ENCODE measurements at places on chromosomes 6 and 20.

- DNase-seq = no peak
Measured at GRCh38 chr6:136541395-136541794, 8.8 kb downstream of the MAP7 start.

DNA sequence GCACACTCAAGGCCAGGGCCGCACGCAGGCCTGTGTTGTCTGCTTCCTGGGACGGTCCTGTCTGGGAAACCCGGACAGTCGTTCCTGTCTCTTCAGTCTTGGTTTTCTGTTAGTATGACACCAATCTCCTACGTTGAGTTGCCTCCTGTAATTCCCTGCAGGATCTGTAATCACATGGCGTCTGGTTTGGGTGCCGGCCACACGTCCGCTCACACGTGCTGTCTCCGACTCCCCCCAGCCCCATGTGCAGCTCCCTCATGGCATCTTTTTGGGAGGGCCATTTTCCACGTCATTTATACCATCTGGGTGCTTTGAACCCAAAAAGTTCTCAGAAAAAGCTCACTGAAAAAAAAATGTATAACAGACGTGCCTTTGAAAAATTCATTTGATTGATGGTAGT lies 23.2 kb downstream of the DLL1 start:
- no peak for DNase-seq

DNA sequence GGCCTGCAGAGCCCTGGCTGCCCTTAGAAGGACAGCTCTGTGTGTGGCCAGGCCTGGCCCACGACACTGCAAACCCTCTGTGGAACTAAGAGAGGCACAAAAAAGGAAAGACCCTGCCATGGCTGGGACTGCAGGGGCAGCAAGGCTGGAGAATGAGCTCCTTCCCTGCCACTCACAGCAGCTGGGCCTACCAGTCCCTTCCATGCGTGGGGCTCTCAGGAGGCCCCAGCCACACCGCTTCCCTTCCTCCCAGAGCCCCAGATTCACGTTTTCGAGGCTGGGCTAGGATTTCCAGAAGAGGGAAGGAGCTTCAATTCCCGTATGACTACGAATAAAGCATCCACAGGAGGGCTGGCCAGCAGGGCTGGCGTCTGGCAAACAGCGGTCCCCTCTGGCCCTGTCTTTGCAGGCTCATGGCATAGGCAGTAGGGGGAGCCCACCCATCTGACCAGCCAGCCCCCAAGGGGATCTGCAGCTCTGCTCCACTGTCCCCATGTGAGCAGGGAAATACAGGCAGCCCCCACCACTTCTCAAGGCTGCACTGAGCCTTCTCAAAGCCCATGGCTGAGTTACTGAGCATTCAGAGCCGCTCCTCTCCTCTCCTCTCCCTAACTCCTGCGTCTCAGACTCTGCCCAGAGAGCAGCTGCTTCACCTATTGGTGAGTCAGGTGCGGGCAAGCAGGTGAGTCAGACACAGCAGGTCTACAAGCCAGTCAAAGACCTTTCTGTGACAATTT lies 53.1 kb downstream of the NINL start:
- peak; percentile 64 for DNase-seq

DNA sequence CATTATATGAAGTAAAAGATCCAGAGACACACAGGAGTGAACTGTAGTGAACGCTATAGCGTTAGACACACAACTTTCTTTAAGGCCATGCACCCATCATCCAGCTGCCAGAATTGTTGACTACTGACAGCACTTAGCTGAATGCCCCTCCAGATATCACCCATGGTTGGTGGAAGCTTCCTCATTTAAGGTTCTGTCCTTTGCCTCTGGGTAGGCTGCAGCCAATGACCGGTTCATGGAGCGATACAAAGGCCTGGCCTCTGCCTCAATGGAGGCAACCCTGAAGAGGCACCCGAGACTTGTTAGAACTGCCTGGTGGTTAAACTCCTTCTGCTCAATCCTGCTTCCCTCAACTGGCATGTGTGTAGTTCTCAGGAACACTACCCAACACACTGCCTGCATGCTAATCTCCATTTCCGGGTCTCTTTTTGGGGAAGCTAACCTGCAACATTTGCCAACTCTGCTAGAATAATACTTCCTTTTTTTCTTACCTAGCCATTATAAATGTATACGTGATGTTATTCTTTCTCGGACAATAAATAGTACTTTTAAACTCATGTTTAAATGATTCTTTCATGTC lies 49.8 kb upstream of the THEMIS start:
- DNase-seq = no peak

DNA sequence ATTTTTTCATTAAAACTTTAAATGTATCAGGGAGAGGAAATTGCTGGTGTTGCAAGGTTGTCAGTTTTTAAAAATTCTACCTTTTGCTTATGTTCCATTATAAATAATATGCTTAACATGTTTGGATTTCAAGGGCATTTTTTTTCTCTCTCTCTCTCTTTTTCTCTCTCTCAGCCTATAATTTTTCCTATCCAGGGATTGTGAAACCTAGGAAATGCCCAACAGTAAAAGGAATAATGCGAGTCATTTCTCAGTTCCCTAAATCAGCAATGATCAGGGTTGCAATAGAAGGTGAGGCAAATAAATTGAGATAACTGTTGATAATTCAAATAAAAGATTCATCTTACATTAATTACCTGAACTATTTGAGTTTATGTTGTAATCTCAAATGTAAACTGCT lies 53.2 kb upstream of the IFNGR1 start:
- DNase-seq = no peak

GRCh38 chr6:152164957-152165356 lies 357.5 kb downstream of the ESR1 start:
- DNase-seq = no peak

DNA sequence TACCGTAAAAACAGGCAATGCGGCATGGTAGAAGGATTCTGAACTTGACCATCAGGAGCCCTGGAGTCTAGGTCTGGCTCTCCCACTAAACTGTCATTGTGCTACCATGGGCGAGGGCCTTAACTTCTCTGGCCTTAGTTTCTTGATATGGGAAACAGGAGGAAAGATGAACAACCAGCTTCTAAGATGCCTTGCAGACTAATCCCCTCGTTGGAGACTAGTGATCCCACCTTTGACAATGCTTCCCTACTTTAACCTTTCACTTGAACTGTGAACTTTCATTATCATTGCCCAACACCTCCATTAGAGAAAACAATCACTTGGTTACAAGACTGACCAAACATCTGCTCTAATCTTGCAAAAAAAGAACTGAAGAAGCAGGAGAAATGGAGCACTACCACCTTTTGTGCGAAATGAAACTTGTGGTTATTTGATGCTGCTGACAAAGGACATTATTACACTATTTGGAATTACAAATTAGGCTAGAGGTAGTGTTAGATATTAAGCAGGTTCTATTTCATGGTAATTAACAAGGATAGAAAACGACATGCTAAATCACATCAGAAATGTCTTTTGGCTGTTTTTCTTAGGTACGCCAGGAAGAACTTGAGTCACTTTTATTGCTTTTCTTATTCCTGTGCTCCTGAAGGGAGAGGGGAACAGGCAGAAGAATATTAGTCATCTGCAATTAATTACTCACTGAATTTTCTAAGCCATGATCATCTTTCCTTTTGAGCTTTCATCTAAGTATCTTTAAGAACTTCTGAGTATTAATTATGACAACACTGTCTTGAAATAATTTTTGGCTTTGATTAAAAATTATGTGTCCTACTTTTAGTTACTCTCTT lies 39.1 kb upstream of the ARHGAP18 start:
- no peak for DNase-seq

DNA sequence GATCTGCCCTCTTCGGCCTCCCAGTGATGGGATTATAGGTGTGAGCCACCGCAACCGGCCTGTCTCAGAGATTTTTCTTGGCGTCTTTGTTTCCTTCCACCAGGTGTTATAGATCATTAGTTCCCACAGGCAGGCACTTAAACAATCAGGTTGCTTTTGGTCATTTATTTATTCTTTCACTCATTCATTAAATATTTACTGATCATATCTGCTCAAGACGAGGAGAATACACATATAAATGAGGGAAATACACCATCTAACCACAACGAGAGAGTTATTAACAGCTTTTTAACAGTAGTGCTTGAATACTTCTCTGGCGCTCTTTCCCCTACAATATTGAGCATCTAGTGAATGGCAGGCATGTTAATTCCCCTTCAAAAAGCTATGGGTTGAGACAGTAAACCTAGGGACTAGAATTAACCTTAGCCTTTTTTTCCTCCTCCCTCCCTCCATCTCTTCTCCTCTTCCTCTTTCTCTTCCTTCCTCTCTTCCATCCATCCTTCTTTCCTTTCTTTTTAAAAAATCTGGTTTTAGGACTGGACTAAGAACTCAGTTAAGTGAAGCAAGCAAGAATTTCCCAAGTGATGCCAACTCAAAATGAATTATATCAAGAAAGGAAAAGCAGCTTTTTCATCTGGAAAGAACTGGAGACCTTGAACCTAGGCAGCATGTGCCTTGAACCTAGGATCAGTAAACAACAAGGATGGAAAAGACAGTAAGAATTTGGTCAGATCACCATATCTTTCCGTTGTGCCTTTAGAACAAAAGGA lies 41.1 kb upstream of the RFPL4B start:
- no peak for DNase-seq

DNA sequence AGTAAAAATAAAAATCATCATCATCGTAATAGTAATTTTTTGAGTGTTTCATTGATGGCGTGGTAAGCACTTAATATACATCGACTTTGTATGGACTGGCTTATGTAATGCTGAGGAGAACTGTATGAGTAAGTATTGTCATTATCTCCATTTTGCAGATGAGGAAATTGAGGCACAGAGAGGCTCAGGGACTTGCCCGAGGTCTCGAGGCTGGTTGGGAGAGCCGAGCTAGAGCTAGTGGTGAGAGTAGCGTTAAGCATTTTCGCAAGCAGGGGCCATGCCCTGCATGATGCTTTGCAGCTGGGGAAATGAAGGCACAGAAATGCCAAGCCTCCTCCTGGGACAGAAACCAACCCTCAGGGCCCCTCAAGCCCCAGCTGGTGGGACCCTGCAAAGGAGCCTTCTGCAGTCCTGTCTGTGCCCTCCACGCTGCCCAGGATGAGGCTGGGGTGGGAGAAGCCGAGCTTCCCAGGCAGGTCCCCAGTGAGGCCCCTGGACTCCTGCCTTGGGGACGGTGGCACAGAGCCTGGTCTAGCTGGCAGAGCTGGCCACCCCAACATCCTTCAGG lies 31.1 kb upstream of the STX16 start:
- no peak for DNase-seq

DNA sequence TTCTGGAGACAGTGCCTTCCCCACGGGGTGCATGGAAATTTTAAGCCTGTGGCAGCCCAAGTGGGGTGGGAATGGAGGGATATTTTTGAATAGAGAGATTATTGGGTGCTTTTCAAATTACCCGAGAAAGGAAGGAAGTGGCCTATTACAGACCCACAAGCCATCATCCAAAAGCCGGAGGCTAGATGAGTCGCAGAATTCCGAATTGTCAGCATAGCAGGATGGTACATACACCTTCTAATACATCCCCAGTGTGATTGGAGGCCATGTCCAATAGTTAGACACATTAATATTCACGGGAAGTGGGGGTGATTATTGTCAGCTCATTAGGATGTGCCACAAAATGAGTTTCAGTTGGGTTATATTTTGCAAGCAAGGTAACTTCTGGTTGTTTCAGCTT lies 133.0 kb downstream of the FIG4 start:
- no peak for DNase-seq

- no peak for DNase-seq
Measured at GRCh38 chr6:6319952-6320811, at the start of gene F13A1. Gene F13A1 (minus strand): TSS chr6:6320662. CDS start chr6:6318664, 1,998 bp downstream.

DNA sequence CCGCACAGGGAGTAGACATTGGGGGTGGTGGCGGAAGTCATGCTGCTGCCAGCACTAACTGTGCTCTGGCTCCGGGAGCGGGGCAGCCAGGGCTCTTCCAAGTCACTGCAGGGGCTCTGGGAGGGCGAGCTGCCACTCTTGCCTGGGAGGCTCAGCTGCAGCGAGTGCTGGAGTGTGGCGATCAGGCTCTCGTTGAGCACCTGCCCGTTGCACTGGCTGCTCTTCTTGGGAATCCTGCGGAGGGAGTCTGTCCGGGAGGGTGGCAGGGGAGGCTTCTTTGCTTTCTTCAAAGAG lies 28.0 kb downstream of the HEBP2 start:
- no peak for DNase-seq

GRCh38 chr20:37921341-37921929 lies 18.5 kb downstream of the VSTM2L start:
- no peak for DNase-seq

DNA sequence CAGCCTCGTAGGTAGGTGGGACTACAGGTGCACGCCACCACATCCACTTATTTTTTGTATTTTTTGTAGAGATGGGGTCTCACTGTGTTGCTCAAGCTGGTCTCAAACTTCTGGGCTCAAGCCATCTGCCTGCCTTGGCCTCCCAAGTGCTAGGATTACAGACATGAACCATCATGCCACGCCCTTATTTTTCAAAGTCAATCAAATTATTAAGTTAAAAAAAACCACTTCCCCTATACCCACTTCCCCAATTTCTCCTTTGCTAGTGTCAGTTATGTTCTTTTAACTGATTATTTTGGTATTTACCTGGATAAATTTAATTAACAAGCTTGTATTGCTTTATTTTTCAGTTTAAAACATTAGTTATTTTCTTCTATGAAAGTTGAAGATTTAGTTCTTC lies 49.6 kb downstream of the RIOK1 start:
- DNase-seq = no peak

- no peak for DNase-seq
Measured at GRCh38 chr6:103142902-103143301, 1716.8 kb downstream of the HACE1 start.

DNA sequence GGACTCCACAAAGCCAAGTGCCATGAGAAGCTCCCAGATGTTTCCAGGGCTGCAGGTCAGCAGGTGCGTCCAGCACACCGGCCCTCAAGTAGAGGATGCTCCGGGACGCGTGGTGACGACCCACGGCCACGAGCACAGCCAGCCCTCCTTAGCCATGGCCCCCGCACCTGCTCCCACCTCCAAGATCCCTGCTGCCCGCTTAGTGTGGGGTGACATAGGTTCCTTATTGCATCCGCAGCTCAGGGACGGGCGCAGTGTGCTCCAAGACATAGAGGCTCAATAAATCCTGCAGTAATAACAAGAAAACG lies 138.1 kb upstream of the RPS6KA2 start:
- no peak for DNase-seq

GRCh38 chr6:7821426-7821825 lies 89.2 kb downstream of the TXNDC5 start:
- no peak for DNase-seq
